ENCODE measurements at places on chromosomes 3 and 15.

- DNase-seq: no peak
These were observed 33.1 kb upstream of the CCDC50 start for GRCh38 chr3:191296041-191296541.

- peak; percentile 83 for DNase-seq
These were observed 67.7 kb upstream of the FGF12 start for GRCh38 chr3:192795021-192795420.

- DNase-seq: no peak
These were observed 7.7 kb upstream of the C15orf39 start for GRCh38 chr15:75193976-75194375.

GRCh38 chr15:56715220-56715619 lies 18.1 kb downstream of the ZNF280D start:
- DNase-seq: peak; percentile 29

- no peak for DNase-seq
These were observed 184.9 kb downstream of the NR2F2 start for GRCh38 chr15:96515371-96515770.

DNA sequence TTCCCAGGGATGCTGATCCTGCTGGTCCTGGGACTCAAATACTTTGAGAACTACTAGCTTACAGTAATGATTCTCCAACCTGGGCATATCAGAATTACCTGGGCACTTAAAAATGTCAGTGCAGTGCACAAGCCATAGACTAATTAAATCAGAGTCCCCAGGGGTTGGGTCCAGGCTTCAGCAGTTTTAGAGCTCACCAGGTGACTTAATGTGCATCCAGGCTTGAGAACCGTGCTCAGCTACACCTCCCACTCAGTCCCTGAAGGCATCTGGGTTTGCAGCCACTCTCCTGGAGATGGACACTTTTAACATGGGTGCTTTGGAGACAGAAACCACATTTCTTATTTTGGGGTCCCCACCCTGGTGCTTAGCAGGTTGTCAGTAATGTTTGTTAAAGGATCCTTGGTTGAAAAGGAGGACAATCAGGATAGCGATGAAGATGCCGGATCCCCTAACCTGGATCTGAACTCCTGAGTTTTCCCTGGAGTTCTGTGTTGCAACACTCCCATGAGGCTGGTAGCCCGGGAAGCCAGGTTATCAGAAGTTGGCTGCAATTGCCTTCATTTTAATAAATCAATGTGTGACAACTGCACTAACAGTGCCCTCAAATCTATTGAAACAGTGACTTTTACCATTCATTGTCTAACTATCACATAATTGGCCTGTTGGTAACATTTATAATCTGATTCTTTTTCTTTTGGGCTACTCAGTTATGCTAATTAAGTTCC lies 48.1 kb downstream of the BFSP2 start:
- no peak for DNase-seq

DNA sequence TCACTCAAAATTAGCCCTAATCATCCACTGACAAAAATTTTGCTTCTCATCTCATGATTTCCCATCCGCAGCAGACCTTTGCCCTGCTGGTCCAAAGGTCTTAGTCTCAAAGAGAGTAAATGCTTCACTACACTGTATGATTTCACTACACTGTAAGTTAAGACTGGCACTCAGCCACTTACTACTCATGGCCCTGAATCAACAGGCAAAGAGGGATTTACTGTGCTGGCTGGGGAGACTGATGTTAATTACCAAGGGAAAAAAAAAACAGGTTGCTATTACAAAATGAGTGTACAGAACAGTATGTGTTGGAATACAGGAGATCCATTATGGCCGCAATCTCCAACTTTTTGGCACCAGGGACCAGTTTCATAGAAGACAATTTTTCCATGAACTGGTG lies 214.8 kb downstream of the ZMAT3 start:
- no peak for DNase-seq

GRCh38 chr15:39585389-39585841 lies 4.5 kb downstream of the THBS1 start:
- no peak for DNase-seq

- no peak for DNase-seq
These were observed 490.8 kb downstream of the CNTN4 start for GRCh38 chr3:2589336-2589969.

DNA sequence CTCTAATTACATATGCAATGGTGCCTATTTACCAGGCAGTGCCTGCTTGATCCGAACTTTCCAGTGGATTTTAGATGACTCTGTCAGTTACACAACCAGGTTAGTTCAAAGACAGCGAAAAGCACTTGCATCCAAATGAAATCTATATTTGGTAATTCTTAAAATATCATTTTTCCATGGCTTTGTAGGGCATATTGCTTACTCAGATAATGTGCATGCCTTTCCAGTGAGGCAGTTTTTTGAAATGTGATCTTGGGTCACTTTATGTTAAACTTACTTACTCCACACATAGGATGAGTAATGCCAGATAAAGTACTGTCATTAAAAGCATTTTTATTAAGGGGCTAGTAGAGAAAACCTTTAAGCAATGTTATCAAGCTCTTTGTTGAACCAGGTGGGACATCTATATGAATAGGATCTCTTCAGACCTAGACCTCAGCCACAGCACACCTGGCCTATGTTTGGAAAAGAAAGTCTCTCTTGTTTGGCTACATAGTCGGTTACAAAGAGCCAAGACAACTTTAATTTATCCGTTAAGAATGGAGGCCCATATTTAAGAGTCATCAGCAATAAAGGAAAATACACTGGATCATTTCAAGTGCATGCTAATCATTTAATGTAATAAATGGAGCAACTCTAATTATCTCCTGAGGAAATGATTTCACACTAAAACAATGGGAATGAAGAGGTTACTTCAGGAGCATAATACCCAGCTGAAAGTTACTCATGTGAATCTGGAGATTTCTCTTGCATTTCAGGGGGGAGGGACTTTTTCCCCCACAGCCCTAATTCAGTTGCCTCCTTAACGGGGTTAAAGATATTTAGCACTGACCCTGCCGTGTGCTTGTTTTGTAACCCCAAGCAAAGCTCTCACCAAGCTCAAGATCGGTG lies 56.3 kb upstream of the TMCO5A start:
- peak; percentile 72 for DNase-seq

- DNase-seq: no peak
These were observed 131.7 kb downstream of the TNIK start for GRCh38 chr3:171328419-171329082.

DNA sequence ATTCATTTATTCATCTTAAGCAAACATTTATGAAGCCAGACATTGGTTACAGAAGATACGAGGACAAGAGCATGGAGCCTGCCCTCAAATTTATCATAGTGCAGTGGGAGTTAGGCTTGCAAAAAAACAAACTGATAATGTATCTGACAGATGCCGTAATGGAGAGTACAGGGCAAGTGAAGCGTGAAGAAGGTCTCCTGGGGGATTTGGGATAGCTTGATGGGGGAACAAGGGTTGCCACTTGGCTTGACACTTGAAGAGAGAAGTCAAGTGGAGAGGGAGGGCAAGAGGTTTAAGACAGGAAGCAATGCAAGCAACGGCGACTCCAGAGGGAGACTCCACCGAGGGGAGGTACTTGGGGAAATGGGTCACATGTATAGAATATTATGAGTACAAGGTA lies 129.3 kb downstream of the SSR3 start:
- no peak for DNase-seq

DNA sequence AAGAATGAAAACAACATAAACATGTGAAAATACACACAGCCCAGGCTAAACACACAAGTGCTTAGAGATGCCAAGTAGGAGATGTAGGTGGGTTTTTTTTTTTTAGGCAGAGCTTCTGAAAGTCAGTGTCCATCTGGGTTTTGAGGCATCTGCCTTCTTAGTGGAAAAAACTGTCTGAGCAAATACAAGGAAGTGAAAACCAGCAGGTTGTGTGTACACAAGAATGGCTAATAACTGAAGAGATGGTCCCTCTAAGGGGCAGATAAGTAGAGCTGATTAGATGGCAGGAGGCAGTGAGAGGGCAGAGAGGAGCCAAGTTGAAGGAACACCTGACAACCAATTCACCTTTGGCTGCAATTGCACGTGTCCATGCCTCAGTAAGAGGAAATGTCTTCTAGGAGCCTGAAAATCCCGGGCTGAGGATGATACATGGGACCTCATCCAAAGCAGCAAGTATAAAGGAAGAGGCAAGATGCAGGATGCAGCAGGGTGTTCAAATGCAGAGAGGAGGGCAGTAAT lies 34.9 kb downstream of the CYP19A1 start:
- no peak for DNase-seq

DNA sequence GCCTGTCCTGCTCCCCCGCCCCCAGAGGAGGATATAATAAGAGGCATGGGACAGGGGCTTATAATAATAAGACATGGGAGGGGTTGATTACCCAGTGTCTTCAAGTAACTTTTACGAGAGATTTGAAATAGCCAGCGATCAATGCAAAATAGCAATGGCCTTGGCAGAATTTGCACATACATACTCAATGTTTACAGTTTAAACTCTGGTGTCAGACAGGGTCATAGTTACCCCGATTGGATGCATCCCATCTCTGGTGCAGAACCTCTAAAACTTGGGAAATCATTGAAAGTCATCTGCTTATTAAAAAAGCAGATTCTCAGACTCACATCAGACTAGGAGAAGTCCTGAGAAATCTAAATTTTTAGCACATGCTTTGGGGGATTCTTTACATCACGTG lies 61.0 kb downstream of the TRAK1 start:
- DNase-seq: no peak

DNA sequence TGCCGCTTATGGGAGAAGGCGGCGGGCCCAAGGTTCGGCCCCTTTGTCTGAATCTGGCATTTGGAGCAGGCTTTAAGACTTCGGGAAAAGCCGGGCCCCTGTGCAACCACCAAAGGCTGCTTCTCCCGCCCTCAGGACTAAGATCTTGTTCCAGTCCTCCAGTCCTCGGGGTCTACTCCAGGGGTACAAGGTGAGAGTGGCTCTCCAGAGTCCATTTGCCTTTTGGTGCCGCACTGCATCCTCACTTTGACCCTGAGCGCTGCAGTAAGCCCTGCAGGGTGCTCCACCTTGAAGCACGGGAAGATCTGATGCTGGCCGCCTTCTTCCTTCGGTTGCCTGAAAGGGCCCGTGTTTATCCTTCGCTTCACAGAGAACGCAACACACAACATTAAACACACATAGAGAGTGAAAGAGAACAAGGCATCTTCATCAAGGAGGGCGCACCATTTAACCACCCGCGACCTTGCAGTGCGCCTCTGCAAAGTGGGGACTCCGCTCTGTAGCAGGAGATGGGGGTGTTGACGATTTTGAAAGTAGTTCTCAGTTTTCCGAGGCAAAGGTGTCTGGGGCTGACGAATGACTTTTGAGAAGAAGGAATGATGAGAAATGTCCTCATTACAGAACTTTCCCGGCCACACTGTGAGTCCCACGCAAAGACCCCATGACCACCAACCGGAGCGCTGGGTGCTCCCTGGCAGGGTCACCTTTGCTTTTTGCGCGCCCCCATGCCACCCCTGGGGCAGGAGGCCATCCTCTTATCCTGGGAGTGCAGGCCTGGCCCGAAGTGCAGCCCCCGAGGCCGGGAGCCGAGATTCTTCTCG lies 1.0 kb downstream of the PIGZ start:
- DNase-seq: no peak

- peak; percentile 81 for DNase-seq
These were observed 35.7 kb downstream of the CCDC80 start for GRCh38 chr3:112605285-112605684.

- DNase-seq: no peak
These were observed 156.2 kb downstream of the MEGF11 start for GRCh38 chr15:66097151-66098021.
